Progenitor cell of endocrine pancreas (in vitro differentiated cells): ENCODE measurements at places on chromosomes 6 and 20. TPM values are rescaled to one million over a fixed set of nuclear protein-coding genes. Genes with fewer than 3 reads are reported as not detected.
A peak's percentile ranks its signal among the peaks of the same experiment; 100 is the strongest.

- no peak for DNase-seq
Observed at GRCh38 chr6:121143476-121143875, 190.8 kb downstream of the TBC1D32 start.

DNA sequence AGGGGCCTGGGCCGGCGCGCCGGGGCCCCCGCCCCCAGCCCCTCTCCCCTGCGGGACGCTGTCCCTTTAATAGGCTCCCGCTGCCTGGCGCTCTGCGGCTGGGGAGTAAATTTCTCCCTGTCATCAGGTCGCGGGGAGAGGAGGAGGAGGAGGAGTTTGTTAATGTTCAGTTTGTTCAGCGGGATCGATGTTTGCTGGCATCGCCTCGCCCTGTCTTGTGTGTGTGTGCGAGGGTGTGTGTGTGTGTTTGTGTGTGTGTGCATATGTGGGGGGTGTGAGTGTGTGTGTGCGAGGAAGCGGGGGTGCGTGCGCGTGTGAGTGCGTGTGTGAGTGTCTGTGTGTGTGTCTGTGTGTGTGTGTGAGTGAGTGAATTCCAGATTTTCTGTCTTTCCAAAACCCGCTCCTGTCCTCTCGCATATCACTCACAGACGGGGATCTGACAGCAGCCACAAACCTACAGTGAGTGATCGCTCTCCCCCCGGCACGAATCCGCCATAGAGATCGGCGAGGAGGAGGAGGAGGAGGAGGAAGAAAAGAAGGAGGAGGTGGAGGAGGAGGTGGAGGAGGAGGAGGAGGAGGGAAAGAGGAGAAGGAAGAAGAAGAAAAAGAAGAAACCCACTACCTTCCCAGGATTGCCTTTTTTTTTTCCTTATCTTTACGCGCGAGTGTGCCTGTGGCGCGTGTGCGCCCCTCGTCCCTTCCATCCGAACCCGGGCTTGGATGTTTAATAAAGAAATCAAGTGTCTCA lies at the start of gene TSHZ2:
TSS of gene TSHZ2 (plus strand) at position 169 of the 748 bp plus-strand sequence. CDS start 936 bp downstream, outside the sequence.
- DNase-seq, result peak; percentile 43

- no peak for DNase-seq
Observed at GRCh38 chr20:59204165-59204894, 40.7 kb downstream of the ZNF831 start.

The PPP1R16B gene
- total RNA-seq, result not detected in 2 replicates

The LY6G6F gene
- not detected in 2 replicates for total RNA-seq

The TREML1 gene
- total RNA-seq, result not detected in 2 replicates

The PTGIS gene
- total RNA-seq, result 18.4 and 19.3 TPM in 2 replicates
